ENCODE measurements at places on chromosomes 11 and 22.

- no peak for DNase-seq
These were observed at the start of gene KCNJ11 for GRCh38 chr11:17388609-17389210. Gene KCNJ11 (minus strand): TSS chr11:17388659. CDS start chr11:17388091, 568 bp downstream.

GRCh38 chr11:119117004-119117706, 4.2 kb upstream of the HINFP start:
- no peak for DNase-seq

- no peak for DNase-seq
These were observed 22.1 kb downstream of the UEVLD start for GRCh38 chr11:18566406-18566805.

DNA sequence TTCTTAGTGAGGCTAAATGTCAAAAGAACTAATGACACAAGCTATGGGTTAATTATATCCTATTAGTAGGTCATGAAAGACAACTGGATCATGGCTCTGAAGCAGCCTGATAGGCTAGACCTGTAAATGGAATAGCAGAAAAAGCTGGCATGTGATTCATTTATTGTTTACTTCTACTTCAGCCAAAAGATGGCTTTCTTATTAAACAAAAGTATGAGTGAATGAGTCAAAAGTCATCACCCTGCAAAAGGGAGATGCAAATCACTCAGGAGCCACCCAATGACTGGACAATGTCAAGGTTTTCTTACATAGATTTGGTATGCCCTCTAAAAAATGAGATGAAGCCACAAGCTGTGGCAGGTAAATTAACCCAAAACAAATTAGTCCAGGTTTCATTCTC, 138.0 kb downstream of the TRPC6 start:
- no peak for DNase-seq

DNA sequence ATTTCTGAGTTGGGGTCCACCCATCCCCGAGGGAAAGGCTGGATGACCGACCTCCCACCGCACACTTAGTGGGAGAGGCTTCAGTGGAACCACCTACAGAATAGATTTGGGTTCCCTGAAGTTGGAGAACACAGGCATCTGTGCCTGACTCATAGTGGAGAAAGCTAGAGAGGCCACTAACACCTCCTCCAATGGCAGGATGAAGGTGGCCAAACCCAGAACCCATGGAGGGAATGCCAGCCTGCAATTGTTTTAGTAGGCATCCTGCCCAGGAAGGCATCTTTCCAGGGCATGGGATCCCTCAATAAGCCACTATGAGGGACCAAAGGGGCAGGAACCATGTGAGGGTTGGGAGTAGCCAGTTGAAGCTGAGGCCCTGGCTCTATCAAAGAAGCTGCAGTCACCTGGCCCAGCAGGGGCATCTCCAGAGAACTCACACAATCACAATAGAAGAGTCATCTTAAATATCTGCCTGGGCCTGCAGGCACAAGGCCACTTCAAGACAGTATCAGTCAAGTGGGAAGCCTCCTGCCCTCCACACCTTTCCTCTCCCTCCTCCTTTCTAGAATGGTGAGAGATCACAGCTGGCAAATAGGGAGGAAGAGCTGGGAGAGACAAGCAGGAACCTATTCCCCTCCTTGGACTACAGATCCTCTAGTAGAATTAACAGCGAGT, 124.1 kb upstream of the CSNK2A3 start:
- no peak for DNase-seq

- no peak for DNase-seq
These were observed 16.4 kb upstream of the MFNG start for GRCh38 chr22:37502342-37503182.

- DNase-seq, result no peak
These were observed 467.6 kb downstream of the SOX6 start for GRCh38 chr11:15888556-15889345.

GRCh38 chr11:75563501-75563977, 1.5 kb downstream of the SERPINH1 start:
- DNase-seq, result no peak

- no peak for DNase-seq
These were observed 191.1 kb downstream of the TMEM135 start for GRCh38 chr11:87228820-87229219.

DNA sequence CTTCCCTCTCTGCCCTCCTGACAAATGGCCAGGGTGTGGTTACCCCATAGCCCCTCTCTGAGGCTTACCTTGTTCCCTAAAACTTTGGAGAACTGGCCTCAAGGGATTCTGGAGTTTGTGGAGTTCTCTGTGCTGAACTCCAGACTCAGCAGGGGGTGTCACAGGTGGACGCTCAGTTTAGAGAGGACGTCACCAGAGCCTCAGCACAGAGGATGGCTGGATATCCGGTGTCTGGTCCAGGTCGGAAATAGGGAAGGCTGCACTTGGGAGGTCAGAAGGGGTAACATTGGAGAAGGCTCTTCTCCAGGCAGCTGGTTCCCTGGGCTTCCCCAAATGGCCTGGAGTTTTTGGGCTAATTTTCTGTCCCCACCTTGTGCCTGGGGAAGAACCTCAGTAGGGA, 64.2 kb downstream of the ADAMTS15 start:
- DNase-seq, result no peak

DNA sequence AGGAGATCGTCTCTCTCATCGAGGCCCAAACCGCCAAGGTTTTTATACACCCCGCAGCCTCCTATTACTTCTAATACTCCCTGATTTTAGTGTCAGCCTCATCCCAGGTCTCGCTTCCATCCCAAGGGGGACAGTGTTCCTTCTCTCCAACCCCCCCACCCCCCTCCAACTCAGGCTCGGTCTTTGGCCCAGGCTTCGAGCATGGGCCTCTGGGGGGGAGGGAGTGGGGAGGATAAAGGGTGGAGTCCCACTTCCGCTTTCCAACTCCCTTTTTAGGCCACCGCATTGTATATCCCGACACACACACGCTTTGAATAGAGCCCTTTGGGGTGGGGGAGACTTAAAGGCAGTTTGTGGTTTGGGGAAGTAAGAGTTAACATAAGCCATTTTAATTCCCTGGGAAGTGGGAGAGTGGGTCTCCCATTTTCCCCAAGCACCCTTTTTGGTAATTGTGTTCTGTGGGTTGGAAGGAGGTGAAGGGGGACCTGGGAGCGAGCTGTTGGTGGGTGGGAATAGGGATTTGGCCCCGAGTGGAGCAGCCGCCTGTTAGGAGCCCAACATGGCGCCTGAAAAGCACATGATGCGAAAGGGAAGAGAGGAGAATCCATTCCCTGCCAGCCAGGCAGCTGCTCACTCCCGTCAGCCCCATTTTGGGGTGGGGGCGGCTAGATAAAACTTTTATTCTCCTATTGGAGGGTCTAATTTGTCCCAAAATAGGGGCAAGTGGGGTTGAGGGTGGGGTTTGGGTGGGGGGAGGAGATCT, 844 bp downstream of the PCF11 start:
- peak; percentile 13 for DNase-seq

GRCh38 chr11:122676638-122677037, 21.1 kb downstream of the UBASH3B start:
- DNase-seq, result no peak
